ENCODE measurements at places on chromosomes 2 and 18.

- DNase-seq = no peak
Observed at GRCh38 chr2:185255566-185255965, 483.0 kb upstream of the FSIP2 start.

DNA sequence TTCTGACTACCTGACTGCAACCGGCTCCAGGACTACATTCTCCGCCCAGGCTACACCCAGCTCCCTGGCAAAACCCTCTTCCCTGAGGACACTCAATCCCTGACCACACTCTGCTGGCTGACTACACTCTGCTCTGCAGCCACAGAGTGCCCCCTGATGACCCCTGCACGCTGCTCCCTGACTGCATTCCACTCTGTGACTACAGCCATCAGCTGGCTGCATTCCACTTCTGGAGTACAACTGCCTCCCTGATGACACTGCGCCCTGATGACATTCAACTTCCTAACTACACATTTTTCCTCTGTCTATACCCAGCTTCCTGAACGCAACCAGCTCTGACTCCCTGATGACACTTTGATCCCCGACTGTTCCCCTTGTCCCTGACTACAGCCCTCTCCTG lies 71.3 kb upstream of the NRXN1 start:
- no peak for DNase-seq

GRCh38 chr18:47931718-47932103 lies 1.3 kb upstream of the SMAD2 start:
- no peak for DNase-seq

DNA sequence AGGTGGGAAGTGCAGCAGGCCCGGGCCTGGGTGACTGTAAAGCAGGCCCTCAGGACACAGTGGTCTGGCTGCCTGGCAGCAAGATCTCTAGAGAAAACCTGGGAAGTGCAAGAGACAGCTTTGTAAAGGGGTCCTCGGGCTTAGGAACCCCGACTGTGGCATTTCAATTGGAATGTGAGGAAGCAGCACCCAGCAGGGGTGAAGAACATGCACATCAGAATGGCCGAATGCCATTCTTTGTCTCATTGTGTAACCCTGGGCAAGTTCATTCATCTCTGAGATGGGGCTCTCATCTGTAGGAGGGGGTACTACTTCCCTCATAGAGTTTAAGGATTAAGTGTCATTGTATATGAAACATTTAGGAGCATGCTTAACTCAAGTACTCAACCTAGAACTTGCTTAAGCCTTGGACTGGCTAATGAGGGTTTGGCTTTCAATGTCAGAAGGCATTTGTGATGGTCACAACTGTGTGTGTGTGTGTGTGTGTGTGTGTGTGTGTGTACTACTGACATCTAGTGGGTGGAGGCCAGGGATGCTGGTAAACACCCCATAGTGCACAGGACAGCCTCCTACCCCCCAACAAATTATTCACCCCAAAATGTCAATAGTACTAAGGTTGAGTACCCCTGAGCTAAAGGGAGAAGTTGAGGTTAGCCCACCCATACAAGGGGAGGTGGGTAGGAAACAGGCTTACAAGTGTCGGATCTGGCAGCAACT lies 29.3 kb downstream of the MEX3C start:
- DNase-seq = no peak

GRCh38 chr2:136905779-136906178 lies 140.4 kb downstream of the THSD7B start:
- no peak for DNase-seq

DNA sequence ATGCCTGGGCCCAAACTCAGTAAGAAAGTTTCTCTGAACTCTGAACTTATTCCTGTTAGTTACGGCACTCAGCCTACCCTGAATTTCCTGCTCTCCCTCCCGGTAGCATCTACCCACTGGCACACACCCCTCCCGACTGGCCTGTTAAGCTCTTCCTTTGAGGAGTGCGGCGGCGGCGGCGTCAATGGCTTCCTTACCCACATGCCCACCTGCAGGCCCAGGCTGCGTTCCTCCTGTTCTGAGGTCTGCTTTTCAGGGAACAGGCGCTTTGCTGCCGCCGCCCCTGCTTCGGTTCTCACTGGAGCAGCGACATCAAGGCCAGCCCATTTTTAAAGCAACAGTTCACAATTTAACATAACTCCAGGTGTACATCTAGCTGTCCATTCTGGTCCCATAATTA lies 432.4 kb downstream of the DCDC2C start:
- DNase-seq = no peak

- no peak for DNase-seq
Observed at GRCh38 chr2:31234683-31235503, 941 bp downstream of the EHD3 start.

DNA sequence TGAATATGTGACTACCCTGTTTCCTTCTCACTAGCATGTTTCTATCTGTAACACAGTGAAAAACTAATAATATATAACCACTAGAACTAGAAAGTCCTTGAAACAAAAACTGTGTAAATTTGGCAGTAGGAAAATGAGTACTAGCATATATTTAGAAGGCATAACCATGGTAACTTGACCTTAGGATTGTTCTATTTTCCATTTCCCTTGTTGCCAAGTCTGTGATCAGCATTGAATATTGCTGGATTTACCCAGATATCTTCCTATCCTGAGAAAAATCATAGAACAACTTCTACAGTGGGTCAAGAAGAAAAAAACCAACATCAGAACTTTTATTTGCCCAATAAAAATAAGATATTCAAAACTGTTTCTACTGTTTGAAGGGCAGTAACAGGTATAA lies 563.9 kb upstream of the NRXN1 start:
- DNase-seq = no peak

GRCh38 chr2:212957624-212958023 lies 193.8 kb downstream of the IKZF2 start:
- DNase-seq = no peak

GRCh38 chr2:148023861-148024260 lies 3.0 kb downstream of the MBD5 start:
- no peak for DNase-seq

- DNase-seq = peak; percentile 33
Observed at GRCh38 chr2:172442072-172442895, 14.9 kb downstream of the ITGA6 start.

DNA sequence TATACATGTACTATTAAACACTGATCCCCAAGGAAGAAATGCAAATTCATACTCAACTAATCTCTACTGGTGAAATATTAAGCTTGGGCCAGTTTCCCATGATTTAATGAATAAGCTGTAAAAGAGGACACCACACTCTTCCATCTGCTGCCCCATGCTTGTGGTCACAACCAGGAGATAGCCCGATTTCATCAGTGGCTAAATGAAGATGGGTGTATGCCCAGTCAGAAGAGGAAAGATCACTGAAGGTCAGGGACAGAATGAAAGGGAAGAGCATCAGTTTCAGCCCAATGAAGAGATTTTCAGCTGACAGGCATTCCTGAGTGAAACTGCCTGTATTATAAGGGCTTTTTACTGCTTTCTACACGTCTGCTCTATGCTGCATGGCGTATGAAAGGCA lies 103.5 kb downstream of the KCNS3 start:
- no peak for DNase-seq

DNA sequence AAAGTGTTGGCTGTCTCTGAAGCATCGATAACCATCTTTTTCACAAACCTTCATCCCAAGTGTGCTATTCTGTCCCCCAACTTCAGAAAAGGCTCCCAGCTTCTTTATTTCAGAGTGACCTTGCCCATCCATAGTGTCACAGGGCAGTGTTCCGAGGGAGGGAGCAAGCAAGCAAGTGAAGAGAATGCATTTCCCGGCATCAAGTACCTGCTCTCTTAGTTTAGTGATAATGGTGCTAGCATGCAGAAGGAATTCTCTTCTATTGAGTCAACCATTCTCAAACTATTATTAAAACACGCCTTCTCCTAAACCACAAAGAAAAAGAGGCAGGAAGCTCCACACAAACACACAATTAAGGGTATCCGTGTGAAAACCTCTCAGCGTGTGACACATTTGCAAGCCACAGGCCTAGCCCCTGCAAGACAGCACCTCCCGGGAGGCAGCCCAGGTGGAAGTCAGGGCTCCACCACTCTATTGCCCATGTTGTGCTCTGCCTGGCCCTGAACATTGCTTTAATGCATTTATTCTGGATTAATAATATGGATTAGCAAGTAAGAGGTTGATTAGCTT lies 504.9 kb downstream of the GALR1 start:
- no peak for DNase-seq

- no peak for DNase-seq
Observed at GRCh38 chr2:64359171-64359891, 94.6 kb upstream of the LGALSL start.

DNA sequence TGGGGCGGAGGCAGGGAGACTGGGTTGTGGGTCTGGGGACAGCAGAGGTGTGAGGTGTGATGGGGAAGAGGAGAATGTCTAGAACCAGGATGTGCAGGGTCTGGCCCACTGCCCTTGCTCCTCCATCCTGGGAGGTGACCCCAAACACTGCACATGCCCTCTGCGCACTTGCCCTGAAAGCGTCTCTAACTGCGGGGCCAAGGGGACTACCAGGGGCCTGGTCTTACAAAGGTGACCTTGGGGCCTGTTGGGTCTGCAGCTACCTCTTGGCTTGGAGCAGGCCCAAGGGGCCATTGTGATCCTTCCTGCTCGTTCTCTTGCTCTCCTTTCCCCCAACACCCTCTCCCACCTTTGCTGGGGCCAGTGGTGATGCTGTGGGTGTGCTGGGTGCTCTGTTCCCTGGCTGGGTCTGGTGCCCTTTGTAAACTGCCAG lies 48.0 kb upstream of the FAHD2A start:
- DNase-seq = no peak

DNA sequence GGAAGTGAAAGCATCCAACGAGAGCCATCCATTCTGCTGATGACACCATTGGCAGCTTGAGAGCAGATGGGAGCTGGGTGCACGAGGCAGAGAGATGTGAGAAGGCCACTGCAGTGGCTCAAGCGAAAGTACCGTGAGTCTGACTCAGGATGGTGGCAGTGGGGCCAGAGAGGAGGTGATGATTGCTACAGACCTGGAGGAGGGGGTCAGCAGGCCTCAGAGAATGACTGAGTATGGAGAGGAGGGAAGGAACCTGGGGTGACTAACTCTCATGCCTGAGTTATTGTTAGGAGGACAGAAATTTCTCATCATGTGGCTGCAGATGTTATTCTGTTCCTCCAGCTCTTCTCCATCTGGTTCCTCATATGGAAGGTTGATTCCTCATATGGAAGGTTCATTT lies 8.8 kb upstream of the ZBTB7C start:
- no peak for DNase-seq

- no peak for DNase-seq
Observed at GRCh38 chr18:58287353-58288274, 243.6 kb downstream of the NEDD4L start.

GRCh38 chr18:4842751-4843150 lies 354.3 kb downstream of the AKAIN1 start:
- no peak for DNase-seq

DNA sequence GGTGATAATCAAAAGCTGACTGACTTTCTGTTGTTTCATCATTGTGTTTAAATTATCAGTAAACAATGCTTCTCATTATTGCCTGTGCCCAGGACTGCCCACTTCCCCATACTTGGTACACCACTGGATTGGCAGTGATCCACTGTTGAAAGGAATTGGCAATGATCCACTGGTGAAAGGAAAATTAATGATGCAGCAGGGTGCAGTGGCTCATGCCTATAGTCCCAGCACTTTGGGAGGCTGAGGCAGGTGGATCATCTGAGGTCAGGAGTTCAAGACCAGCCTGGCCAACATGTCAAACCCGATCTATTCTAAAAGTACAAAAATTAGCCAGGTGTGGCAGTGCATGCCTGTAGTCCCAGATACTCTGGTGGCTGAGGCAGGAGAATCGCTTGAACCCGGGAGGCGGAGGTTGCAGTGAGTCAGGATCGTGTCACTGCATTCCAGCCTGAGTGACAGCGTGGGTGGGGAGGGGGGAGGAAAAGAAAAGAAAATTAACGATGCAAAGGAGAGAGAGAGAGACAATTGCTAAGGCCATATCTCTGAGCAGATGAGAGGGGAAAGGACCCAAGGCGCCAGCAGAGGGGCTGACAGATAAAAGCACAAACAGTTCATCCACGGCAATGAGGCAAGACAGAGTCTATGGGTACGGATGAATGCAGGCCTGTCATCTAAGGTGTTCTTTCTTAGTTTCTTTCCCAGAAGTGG lies 10.2 kb upstream of the GTF2A1L start:
- DNase-seq = no peak

GRCh38 chr18:37383036-37383785 lies 182.4 kb downstream of the CELF4 start:
- no peak for DNase-seq

- DNase-seq = no peak
Observed at GRCh38 chr2:217279140-217279539, 419.3 kb upstream of the TNP1 start.

- DNase-seq = no peak
Observed at GRCh38 chr18:63107931-63108330, 211.6 kb downstream of the BCL2 start.

- DNase-seq = no peak
Observed at GRCh38 chr18:8602040-8602439, 7.2 kb upstream of the RAB12 start.

Data from stimulated activated CD4-positive, alpha-beta T cell treated with anti-CD3 and anti-CD28 coated beads, Interleukin-15, amount 100 ng/mL, for 1 hour (primary cell).